ENCODE measurements at places on chromosomes 16 and 17.
A peak's percentile ranks its signal among the peaks of the same experiment; 100 is the strongest.

- DNase-seq, result no peak
Observed at GRCh38 chr16:31286421-31287032, 26.8 kb downstream of the ITGAM start.

DNA sequence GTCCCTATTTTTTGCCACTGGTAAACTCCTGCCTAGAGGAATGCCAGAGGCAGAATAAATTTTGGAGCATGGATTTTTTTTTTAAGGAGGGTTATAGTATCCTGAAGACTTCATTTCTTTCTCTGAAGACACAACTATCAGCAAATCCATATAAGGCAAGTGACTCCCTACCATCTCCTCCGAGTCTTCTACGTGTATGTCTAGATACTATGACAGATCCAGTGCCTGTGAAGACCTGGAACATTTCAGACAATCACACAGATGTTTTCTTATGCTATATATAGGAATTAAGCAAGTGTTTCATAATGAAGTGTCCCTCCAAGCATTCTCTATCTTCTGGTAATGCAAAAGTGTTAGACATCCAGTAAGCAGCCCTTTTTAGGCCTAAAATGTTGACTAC, 255.5 kb upstream of the TBX2 start:
- peak; percentile 44 for DNase-seq

- DNase-seq, result no peak
Observed at GRCh38 chr16:78748220-78748929, 648.9 kb downstream of the WWOX start.

DNA sequence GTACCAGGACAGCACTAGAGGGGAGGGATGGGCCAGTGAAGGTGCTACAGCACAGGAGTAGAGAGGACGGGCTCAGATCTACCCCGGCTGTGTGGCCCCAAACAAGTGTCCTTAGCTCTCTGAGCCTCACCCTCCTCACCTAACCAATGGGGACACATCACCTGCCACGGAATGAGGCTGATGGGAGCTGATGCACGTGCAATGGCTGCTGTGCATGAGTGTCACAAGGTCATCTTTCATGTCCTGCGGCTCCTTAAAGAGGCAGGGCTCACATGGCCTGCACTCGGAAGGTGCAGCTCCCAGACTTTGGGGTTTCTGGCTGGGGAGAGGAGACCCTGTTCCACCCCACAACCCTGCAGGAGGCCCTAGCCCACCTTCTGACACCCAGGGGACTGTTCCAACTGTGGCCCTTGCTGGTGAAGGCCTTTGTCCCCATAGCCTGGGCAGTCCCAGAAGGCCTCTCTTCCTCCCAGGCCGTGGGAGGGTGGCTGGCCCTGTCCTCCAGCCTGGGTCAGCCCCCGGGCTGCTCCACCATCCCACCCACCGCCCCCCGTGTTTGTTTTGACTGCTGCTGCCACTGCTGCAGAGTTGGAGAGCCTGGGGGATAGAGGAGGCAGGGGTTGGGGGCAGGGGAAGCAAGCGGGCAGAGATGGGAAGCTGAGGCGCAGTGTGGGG, 10.5 kb downstream of the HAP1 start:
- DNase-seq, result no peak

GRCh38 chr16:79476580-79476979, 124.0 kb downstream of the MAF start:
- no peak for DNase-seq
